IPS DF 6.9 (cell line): ENCODE measurements at places on chromosomes 1 and 21.

- no peak for DNase-seq
Measured at GRCh38 chr1:213050745-213051126, 305 bp upstream of the RPS6KC1 start.

DNA sequence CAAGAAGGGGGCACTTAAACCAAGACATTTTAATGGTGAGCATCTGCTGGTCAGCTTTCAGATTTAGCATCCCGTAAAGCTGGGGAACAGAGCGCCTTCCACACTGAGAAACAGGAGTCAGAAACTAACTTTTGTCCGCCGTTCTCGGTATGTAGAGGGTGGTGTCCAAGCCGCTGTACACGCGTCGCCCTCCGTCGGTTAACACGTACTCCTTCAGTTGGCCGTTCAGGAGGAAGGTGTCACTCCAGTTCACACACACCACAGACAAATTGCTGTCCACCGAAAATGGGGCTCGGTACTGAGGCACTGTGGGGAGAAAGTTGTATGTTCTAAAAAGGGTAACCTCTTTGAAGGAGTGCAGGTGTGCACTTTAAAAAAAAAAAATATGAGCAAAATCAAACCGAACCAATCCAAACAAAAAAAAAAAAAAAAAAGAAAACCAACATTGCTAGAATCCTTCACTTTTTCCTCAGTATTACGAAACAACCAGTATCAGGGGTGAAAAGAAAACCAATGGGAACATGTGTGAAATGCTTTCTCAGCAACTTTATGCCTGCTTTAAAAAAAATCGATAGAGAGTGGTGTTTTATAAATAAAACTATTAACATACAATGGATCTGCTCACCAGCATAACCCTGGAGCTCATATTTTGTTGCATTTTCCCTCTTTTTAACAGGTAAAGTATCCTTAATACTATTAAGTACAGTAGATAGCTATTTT, 73.5 kb downstream of the KCTD3 start:
- DNase-seq = no peak

DNA sequence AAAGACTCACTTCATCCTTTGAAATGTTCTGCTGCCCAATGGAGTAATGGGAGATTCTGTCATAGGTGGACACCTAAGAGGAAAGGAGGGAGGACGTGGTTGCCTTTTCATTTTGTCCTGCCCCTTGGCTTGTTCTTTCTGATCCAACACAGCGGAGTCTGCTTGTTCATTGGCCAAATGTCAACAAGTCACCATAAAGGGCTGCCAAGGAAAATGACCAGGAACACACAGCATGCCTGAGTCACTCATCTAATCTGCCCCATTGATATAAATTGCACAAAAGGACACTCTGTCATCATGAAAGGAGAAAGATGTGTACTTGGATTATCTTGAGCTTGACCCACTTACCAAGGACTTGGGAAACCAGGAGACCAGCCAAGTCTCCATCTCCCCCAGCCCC, 422.9 kb downstream of the SETD4 start:
- no peak for DNase-seq

GRCh38 chr1:169550294-169550693, 36.0 kb downstream of the F5 start:
- DNase-seq = peak; percentile 16

GRCh38 chr1:38781872-38782617, 77.5 kb downstream of the RRAGC start:
- DNase-seq = no peak

DNA sequence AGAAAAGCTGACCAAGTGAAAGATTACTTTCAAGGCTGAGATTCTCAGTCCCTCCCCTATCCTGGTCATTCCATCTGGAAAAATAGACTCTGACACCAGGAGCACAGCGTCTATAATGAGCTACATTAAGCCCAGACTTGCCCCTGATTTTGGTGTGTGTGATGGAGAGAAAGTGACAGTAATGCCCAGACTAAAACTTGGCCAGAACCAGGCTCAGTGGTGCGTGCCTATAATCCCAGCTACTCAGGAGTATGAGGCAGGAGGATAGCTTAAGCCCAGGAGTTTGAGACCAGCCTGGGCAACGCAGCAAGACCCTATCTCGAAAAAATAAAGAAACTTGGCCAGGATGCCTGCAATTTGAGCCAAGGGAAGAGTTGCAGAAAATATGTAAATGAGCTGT, 15.9 kb downstream of the PLEKHA6 start:
- no peak for DNase-seq

DNA sequence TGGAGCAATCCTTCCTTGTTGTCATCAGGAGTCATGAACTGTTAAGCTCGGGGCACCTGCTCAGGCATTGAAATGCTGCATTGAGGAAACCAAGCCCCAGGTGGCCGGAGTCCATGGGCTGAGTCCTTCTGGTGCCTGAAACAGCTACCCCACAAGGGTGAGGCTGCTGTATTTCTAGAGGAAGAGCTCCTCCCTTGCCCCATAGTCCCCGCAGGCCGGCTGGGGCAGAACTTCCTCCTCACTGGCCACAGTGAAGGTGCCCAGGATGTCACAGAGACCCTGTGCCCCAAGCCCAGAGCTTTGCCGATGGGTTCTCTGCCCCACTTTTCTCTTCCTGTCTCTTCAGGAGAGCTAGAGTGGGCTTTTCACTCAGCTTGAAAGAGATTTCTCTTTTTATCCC, 80.8 kb upstream of the GCLM start:
- no peak for DNase-seq

DNA sequence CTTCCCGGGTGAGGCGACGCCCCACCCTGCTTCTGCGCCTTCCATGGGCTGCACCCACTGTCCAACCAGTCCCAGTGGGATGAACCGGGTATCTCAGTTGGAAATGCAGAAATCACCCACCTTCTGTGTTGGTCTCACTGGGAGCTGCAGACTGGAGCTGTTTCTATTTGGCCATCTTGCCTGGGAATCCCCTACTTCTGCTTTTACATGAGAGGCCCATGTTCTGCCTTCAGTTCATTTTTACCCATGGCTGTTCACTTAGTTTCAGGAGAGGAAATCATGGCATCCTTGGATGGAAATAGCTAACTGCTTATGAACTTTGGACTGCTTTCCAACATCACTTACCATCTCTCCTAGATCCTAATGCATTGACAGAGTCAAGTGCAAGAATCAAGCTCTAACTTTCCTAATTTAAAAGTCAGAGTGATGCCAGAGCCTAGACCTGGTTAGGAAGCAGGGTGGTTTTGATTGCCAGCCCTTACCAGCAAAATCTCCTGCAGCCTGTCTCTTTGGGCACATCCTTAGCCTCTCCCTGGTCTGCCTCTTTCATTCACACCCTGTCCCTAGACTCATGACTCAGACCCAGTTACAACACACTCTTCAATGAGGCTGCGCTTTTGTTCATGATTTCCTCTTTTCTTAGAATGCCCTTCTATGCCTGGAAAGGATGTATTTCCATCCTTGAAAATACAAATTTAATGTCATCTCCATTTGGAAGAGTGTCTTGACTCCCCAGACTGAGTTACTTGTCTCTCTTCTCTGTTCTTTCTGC, 137.2 kb downstream of the KCTD3 start:
- no peak for DNase-seq

GRCh38 chr1:30857964-30858363, 50.6 kb downstream of the SDC3 start:
- DNase-seq = no peak

GRCh38 chr1:201258763-201259230, 24.5 kb upstream of the PKP1 start:
- no peak for DNase-seq

GRCh38 chr1:228097333-228098081, 5.6 kb downstream of the C1orf35 start:
- DNase-seq = no peak

- no peak for DNase-seq
Measured at GRCh38 chr1:184791550-184791900, 36.9 kb upstream of the EDEM3 start.
